ENCODE measurements at places on chromosomes 5 and 9.

GRCh38 chr5:177409043-177409801 lies at the start of gene F12:
Gene F12 (minus strand): TSS chr5:177409564. CDS start chr5:177409527, 37 bp downstream.
- no peak for DNase-seq

GRCh38 chr5:169148138-169148740 lies 152.7 kb downstream of the SLIT3 start:
- DNase-seq: no peak

GRCh38 chr5:151925340-151925739 lies 689 bp upstream of the GLRA1 start:
- no peak for DNase-seq

DNA sequence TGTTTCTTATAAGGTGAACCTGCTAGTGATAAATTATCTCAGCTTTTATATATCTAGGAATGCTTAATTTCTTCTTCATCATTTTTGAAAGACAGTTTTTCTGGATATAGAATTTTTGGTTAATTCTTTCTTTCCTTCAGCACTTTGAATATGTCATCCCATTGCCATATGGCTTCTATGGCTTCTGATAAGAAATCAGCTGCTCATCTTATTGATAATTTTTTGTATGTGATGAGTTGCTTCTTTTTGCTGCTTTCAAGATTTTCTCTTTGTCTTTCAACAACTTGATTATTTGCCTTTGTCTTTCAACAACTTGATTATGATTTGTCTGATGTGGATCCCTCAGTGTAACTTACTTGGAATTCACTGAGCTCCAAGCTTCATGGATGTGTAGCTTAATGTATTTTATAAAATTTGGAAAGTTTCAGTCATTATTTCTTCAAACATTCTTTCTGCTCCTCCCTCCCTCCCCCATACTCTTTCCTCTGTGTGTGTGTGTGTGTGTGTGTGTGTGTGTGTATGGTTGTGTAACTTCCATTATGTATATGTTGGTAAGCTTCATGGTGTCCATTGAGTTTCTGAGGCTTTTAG lies 243.9 kb downstream of the TLE1 start:
- no peak for DNase-seq

- no peak for DNase-seq
Observed at GRCh38 chr9:6549106-6549800, 96.3 kb downstream of the GLDC start.

DNA sequence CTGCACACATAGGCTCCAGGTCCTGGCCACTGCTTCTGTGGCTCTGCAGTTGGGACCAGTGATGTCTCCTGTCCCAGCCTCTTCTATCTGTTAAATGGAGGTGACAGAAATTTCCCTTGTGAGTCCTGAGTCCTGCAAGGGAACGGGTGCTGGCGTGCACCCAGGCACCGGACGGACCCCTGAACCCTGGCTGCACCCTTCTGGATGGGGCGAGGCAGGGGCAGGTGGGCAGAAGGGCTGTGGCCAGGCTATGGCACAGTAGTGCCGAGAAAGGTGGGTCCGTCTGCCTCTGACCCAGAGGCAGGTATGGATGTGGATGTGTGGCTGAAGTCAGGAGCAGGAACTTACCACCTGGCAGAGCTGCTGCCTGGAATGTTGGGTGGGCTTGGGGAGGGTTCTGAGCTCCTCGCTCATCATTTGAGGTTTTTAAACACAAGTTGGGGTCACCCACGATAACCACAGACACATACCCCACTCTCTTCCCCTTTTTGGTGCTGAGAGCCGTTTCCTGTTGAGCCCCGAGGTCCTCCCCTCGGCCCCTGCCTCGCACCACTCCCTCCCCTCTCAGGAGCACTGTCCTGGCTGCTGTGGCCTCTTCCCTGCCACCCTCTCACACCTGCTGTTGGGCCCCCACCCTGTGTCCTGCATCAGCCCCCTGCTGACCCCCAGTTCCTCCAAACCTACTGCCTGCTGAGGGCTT lies 82.0 kb downstream of the COL5A1 start:
- DNase-seq: no peak

DNA sequence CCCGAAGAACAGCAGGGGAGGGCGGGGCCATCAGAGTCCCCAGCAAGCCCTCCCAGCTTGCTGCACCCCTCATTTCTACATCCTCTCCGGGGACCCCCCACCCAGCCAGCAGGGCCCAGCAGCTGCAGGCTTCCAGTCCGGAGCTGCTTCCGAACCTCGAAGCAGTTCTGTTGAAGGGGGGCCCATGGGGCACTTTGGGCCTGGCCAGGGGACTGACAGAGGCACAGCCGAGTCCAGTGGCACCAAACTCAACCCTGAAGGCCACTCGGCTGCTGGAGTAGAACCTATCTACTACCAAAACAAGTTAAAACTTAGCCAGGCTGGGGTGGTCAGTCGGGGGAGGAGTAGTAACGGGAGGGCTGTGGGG lies 8.1 kb upstream of the CCDC187 start:
- DNase-seq: no peak

- DNase-seq: peak; percentile 94
Observed at GRCh38 chr5:138464388-138465260, 655 bp upstream of the EGR1 start.

GRCh38 chr9:99998266-99998665 lies 91.8 kb downstream of the STX17 start:
- no peak for DNase-seq

DNA sequence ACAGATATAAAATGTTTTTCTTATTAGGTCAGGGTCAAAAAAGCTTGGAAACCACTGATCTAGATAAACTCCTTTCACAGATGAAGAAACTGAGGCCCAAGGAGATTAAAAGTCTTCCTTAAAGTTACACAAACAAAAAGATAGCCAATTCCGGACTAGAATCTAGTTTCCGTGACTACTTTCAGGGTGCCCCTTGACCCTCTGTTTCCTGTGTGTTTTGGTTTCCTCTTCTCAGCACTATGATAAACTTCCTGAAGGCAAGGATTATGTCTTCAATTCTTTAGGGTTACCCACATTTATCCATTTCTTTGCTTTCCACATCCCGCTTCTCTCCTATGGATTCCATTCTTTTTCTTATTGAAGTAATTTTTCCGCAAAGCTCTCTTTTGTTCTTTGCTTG lies 83.1 kb downstream of the ADAMTS12 start:
- no peak for DNase-seq

DNA sequence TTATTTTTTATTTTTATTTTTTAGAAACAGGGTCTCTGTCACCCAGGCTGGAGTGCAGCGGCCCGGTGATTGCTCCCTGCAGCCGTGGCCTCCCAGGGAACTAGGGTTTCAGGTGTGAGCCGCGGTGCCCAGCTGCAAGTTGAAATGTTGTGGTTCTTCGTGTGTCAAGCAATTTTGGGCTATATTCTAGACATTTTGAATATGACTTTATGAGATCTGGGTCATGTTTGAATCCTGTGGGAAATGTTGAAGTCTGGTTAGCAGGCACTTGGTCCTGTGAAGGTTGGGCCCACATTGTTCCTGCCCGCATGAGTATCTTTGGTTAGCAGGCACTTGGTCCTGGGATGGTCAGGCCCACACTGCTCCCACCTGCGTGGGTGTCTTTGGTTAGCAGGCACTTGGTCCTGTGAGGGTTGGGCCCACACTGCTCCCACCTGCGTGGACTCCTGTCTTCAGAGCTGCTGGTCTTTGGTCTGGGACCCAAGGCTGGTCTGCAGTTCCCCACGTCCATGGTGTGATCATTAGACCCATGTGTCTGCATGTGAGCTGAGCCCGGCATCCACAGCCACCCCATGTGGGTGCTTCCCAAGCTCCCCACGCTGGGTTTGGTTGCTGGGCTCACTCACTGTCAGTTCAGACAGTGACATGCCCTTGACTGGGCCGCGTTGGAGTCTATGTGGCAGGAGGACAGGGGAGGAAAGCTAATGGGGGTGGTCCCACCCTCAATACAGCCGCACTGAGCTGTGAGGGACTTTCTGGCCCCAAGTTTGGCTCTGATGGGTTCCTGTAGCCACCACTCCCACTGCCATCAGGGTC lies 7.1 kb downstream of the FBXW5 start:
- DNase-seq: no peak

DNA sequence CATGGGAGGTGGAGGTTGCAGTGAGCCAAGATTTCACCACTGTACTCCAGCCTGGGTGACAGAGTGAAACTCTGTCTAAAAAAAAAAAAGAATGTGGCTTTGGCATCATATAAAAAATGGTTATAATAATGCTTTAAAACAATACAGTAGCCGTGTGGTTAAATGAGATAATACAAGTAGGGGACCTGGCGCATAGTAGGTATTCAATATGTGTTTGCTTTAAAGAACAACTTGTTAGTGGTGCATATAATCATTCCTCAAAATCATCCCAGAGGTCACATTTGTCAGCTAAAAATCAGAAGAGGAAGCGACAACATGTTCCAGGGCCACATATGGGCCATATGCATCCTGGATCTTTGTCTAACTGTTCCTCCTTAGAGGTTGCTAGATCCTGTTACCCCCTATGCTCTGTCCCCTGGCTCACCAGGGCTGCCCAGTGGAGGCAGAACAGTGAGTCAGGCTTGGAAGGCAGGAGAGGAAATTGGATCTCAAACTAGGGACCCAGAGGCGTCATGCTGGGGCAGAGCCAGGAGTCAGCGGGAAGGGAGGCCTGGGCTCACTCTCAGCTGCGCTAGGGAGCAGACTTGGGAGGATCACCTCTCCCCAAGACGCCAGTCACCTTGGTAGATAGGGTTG lies 27.7 kb downstream of the LHX6 start:
- no peak for DNase-seq

GRCh38 chr5:119088438-119088837 lies 17.6 kb downstream of the DMXL1 start:
- no peak for DNase-seq

GRCh38 chr9:93143830-93144530 lies 9.9 kb upstream of the NINJ1 start:
- DNase-seq: peak; percentile 32

GRCh38 chr9:107174441-107174840 lies 108.6 kb upstream of the RAD23B start:
- no peak for DNase-seq

DNA sequence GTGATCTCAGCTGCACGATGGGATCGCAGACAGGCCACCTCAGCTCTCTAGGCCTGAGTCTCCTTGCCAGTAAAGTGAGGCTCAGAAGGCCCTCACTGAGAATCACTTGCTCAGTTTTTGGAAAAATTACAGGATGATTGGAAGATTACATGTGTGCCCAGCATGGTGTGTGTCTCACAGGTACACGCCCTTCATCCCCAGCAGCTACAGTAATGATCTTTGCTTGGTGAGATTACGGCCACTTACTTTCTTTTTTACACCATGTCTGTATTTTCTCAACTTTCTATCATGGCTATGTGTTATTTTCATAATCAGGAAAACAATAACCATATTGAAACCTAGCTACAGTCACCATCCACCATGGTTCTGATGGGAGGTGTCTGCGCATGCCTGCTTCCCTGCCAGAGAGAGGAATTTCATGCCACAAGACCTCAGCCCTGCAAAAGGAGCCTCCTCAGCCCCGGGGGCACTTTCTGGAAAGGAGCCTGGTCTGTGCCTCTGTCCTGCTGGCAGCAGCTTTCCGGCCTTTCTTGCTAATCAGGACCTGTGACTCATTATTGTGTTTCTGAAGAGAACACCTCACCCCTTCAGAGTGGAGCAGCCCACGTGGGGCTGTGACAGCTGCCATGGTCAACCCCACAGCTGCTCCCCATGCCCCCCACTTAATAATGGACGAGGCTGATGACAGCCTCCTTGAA lies 64.2 kb upstream of the OLFM1 start:
- DNase-seq: no peak

GRCh38 chr9:22073349-22073748 lies 64.2 kb upstream of the CDKN2B start:
- no peak for DNase-seq

GRCh38 chr5:77155179-77155785 lies 55.2 kb upstream of the PDE8B start:
- DNase-seq: no peak

GRCh38 chr5:94748212-94748611 lies 129.7 kb downstream of the SLF1 start:
- DNase-seq: no peak

GRCh38 chr5:57505272-57506200 lies 22.9 kb upstream of the ACTBL2 start:
- no peak for DNase-seq

GRCh38 chr5:12284604-12285003 lies 380.4 kb upstream of the CTNND2 start:
- DNase-seq: no peak

DNA sequence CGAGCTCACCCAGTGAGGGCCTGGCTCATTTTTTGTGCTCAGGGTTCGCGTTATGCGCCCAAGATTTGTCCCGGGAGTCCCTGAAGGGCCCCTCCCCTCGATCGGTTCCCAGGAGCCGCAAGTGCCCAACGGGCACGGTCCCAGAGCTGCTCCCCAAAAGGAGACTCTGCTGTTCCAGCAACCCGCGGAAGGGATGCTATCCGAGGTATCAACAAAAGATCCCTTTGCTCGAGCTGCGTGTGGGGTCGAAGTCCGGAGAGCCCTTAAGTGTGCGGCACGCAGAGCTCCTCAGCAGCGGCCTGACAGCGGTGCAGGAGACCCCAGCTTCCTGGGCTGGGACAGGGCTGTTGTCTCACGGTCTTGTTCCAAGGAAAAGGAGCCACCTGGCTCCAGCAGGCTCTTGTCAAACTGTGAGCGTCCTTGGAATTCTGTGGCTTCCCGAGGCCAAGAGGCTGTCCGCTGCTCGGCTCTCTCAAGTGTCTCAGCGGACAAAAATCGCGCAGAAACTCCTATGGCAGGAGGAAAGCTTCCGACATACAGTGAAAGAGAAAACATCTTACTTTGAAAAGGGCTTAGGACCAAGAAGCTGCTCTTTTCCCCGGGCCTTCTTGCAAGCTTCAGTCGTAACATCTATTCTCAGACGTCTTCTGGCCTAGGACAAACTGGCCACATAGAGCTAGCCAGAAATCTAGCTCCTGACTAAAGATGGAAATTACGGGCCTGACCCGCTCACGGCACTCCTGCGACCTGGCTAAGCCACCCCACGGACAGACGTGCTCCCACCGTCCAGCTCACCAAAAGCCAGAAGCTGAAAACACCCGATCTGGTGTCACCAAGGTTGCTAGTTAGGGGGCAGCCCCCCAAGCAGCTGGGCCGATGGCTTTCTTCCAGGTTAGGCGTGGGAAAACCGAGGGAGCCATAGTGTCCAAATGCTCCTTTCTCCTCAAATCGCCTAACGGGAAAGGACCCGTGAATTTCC lies 2.6 kb upstream of the FOXB2 start:
- DNase-seq: no peak

DNA sequence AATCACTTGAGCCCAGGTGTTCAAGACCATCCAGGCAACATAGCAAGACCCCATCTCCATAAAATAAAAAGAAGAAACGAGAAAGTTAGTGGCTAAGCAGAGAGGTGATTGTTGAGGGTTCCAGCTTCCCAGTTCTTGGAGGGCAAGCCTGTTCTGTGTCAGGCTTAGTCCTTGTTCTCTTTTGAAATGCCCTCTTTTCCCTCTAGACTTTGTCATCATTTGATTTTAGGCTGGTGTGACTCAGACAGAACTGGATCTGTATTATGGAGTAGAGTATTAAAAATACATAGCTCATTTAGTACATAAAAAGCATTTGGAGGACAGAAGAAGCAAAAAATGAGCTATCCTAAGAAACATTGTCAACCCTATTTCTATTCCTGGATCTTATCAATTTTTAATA lies 159.4 kb downstream of the CD180 start:
- no peak for DNase-seq

Data from activated T-cell treated with anti-CD3 and anti-CD28 coated beads for 4 hours (primary cell).